Activated CD8-positive, alpha-beta memory T cell treated with anti-CD3 and anti-CD28 coated beads for 1 hour (primary cell): ENCODE measurements at places on chromosomes 5 and 9.

DNA sequence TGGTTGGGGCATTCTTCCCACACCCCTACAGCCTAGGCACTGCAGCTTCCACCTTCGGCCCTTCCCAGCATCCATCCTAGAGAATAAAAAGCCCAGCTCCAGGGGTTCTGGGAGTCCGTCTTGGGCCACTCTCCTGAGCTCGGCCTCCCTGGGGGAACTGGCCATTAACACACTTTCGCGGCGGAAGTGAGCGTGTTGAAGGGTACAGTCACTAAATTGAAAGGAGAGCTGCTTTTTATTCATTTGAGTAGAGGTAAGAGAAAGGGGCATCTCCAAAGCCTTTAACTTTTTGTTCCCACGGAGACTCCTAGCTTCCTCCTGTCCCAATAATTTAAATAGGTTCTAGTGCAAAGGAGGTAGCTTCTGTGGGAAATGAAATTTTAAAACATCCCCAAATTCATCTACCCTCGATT is 31.0 kb upstream of the NFIB start:
- no peak for DNase-seq

DNA sequence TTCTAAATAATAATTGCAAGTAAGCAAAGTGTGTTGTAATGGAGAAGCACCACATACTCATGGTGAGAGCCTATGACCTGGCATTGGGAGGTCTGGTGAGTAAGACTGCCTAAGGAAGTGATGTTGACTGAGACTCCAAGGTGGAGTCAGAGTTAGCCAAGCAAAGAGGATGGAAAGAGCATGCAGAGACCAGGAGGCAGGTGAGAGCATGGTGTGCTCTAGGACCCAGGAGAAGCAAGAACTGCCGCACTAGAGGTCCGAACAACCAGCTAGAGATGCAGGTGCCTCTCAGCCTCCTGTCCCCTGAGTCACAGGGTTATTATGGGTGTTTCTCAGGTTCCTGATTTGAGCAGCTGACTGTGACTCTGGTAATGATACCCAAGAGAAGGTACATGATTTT is 27.3 kb downstream of the ANP32B start:
- no peak for DNase-seq

- no peak for DNase-seq
Observed at GRCh38 chr5:137734962-137735554, 831 bp downstream of the KLHL3 start.

DNA sequence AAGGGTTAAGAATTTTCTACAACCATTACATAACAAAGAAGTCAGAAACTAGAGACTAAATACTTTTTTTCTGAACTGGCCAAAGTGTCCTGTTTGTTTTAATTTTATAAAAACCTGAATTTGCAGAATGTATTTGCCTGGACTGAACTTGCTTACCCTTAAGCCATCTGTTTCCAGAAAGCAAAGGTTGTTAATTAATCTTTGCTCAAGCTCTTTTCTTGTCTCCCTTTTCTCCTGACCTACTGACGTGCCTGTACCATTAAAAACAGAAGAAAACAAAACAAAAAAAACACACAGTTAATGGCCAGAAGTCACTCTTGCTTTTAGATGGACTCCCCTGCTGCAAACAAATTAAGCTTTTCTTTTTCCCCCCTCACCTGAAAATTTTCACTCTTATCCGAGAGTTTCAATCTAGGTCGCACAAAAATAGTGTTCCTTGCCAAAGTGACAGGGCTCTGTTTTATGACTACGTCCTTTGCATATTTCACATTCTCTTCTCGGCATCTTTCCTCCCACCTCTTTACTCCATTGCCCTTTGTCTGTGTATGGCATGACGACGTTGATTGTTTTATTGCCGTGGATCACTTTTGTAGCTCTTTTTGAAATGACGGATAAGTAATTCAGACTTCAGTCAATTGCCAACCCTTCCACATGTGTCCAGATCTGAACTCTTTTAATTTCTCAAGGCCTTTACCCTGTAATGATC is 333.8 kb upstream of the GRIN3A start:
- DNase-seq, result no peak

GRCh38 chr9:97923529-97924108 is 1.3 kb upstream of the TRMO start:
- peak; percentile 55 for DNase-seq

DNA sequence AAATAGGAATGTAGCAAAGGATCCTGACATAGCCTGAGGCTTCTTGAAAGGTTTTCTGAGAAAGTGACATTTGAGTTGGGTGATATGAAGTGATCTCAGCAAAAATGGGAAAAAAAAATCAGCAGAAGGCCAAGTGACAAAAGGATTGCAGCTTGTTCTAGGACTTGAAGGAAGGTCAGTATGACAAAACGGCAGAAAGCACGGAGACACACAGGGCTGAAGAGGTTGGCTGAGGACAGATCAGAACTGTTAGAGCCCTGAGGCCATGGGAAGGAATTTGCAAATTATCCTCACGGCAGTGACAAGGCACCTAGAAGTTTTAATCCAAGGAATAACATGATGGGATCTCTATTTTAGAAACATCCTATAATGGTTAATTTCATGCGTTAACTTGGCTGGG is 31.0 kb downstream of the TRIM32 start:
- no peak for DNase-seq

DNA sequence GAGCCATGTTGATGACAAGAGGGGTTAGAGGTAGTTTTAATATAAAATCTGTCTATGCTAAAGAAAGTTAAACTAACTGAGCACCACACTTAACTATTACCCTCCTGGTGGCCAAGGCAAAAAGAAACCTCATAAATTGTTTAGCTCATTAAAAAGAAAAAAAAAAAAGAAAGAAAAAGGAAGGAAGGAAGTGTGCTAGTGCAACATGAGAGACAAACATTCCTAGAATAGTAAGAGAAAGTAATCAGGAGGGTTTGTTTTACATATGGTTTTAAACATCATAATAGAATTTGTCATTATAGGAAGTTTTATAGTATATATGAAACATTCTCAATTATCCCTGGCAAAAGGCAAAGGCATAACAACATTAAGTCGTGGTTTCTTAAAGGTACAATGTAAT is 152.3 kb downstream of the SNX18 start:
- DNase-seq, result no peak
